ENCODE measurements at places on chromosomes 6 and 20.

DNA sequence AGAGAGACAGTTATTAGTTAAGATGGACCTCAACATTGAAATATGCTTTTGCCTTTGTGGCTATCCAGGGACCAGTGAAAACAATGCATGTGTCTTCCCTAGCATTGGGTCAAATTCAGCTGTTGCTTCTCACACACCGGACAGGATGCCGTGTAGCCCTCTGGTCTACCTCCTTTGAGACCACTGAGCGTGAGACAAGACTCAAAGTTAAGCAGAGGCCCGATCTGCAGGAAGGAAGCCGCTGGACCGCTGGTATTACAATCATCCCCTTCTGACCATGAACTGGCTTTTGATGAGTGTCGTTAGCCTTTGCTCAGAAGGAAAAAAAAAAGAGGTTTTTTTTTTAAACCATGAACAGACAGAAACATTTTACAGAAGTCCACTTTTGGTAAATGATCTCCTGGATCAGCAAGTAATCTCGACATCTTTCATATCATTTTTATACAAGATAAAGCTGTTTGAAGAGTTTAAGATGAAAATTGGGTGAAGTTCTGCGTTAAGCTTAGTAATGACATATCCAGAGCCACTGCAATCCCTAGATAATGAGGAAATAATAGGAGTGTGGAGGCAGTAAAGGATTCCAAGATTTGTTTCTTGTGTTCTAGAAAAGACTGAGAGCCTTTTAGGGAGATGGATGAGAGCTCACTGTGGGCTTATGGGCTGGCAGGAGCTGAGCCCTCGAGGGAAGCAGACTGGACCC, 622.8 kb downstream of the QKI start:
- no peak for DNase-seq

DNA sequence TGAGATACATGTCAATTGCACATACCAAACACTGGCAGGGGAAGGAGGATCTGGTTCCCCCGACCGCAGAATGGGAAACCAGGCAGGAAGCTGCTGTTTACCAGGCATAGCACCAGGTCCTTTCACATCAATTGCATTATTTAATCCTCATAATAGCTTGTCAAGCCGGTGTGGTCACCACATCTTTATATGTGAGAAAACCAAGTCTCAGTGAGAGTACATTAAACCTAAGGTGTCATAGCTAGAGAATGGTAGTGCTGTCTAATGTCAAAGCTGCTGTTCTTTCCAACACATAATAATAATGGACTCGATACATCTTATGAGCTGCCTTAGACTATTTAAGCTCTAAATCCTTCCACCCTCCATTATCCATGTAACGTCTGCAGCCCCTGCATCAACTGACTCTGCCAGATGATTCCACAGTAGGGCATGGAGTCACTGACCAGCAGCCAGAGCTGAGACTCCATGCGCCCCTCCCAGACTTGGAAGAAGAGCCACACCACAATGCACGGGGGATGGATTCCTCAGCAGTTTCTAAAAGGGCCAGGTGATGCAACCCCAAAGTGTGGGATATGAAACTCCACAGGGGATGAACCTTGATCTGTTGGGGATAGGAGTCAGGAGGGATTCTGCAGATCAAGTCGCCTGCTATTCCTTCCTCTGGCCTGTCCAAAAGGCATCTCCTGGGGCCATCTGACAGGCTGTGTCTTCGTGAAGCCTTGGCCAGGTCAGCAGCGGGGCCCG, 71.8 kb downstream of the GPR6 start:
- DNase-seq: no peak

DNA sequence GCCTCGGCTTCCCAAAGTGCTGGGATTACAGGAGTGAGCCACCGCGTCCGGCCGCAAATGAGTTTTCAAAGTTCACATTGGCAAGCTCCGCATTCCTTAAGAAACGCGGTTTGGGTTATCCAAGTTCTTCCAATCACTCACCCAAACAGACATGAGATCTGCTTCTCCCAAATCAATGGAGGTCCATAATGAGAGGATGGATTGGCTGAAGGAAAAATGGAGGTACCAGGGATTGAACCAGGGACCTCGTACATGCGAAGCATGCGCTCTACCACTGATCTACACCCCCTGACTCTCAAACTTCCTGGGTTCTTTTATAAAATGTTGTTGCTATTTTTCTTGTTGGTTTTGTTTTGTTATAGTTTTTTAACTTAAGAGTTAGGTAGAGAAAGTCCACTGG, 170.0 kb downstream of the GPX5 start:
- DNase-seq: no peak

GRCh38 chr20:31543966-31544598, 29.8 kb downstream of the HM13 start:
- no peak for DNase-seq

- no peak for DNase-seq
Measured at GRCh38 chr6:1858196-1858595, 248.5 kb downstream of the FOXC1 start.

DNA sequence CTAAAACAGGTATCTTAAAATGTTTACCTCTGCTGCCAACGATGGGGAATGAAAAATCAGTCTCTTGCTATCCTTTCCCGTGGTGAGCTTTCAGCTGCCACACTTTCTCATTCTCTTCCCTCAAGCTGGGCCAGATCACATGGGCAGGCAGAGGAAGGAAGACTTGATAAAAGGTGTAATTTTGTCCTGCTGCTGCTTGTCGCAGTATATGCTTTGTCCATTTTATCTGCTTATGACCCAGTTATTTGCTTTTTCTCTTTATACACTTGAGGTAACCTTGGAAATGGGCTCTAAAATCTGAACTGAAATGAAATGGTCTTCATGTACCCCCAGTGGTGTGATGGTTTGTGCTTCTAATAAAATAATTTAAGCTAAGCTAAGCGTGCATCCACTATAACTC, 695.9 kb upstream of the FLRT3 start:
- no peak for DNase-seq

DNA sequence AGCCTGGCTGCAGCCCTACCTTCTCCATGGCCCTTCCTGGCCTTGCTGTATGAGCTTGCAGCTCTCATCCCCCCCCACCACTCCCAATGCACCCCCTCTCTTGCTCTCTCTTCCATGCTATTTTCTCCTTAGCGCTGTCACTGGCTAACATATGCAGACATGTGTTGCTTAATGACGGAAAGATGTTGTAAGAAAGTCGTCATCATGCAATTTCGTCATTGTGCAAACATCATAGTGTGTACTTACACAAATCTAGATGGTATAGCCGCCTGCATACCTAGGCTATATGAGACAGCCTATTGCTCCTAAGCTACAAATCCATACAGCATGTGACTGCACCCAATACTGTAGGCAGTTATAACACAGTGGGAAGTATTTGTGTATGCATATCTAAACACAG, 27.0 kb downstream of the ANGPT4 start:
- no peak for DNase-seq

DNA sequence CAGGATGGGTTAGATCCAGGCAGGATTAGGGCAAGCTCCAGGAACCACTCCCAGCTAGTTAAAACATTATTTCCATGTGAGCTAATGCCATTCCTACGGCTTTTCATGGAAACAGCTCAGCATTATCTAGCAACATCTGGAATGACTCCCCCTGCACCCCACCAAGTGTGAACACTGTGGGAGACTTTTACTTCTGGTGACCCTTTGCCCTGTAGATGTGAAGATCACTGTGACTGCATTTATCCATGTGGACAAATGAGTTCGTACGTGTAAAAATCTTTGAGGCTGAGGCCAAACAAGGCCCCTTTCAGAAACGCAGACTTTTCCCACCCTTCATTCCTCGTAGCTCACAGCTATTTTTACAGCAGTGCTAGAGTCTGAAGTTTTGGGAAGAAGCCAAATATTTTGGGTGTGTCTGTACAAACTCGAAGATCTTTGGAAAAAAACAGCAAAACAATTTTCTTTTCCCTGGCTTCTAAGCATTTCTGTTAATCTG, 221.8 kb upstream of the SOX4 start:
- DNase-seq: no peak

GRCh38 chr20:20593447-20594170, 118.8 kb downstream of the RALGAPA2 start:
- no peak for DNase-seq

DNA sequence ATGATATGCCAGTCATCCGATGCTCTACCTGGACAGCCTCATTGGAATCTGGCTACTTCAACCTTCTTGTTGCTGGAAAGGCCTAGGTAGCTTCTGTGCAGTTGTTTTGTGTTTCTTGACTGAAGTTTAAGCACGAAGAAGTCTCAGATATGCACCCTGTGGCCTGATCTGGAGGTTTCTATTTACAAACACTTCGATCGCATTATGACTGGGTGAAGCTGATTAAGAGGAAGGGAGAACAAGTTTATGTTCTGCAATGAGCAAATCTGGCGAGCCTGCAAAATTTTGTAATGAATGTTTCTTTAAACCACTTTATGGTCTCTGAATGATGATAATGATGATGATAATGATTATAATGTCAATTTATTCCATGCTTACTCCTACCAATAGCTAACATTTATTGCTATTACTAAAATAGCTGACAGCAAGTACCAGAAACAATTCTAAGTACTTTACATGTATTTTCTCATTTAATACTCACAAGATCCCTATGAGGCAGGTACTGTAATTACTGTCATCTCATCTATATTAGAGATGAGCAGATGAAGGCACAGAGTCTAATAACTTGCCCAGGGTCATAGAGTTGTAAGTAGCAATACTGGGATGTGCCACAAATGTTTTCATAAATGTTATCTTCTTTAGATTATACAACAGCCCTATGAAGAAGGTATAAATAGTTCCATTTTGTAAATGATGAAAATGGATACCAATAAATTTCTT, 126.1 kb upstream of the UST start:
- no peak for DNase-seq

DNA sequence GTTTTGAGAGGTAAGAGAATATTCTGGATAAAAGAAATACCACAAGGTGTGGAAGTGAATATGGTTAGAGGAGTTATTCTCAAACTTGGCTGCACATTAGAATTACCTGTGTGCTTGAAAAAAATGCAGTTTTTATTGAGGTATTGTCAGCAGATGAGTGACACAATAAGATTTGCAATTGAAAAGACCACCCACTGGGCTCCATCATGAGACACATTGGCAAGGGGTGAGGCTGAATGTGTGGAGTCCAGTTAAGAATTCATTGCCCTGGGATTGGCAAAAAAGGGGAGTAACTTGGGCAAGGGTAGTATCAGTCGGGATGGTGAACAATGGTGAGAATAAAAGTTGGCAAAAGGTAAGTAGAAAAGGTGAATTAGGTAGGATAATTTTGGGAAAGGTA, 63.5 kb downstream of the MEI4 start:
- DNase-seq: no peak

- DNase-seq: peak; percentile 13
Measured at GRCh38 chr6:136306466-136306865, 16.8 kb upstream of the BCLAF1 start.

GRCh38 chr20:48146877-48147276, 361.6 kb upstream of the SULF2 start:
- DNase-seq: no peak

GRCh38 chr6:116996842-116997241, 119.8 kb downstream of the RFX6 start:
- no peak for DNase-seq

DNA sequence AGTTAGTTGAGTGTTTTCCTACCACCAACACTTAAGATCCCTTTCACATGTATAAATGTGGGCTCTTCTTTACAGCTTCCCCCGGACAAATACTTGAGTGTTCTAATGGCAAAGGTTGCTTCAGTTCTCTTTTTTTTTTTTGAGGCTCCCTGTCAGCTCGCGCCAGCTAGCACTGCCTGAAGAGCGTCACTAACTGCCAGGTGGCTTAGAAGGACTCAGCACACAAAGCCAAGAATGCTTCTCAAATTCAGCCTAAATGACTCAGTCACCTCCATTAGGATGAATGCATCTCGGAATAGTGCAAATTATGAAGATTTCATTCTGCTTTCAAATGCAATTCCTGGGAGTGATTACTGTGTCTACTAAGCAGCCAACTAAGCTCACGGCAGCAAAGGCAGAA, 150.7 kb upstream of the BTBD3 start:
- no peak for DNase-seq

DNA sequence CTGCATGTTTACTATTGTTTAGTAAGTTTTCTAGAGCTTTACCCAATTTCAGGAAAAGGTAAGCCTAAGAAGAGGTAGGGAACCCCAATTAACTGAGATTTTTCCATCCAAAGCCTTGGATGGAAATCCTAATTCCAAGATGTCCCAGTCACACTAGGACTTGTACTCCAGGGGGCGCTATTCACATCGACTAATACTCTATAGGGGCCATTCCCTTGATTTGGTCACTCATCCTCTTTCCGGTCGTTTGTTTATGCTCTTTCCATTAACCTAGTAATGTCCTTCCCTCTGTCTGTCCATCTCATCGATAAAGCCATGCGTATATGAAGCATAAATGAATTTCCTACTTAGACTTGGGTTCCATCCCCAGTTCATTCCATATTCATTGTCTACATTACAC, 80.8 kb upstream of the FUCA2 start:
- DNase-seq: no peak

GRCh38 chr20:51574248-51575033, 31.9 kb upstream of the NFATC2 start:
- no peak for DNase-seq

Data from amygdala (tissue), 56 donors.